ENCODE measurements at places on chromosomes 7 and 10.
A peak's percentile ranks its signal among the peaks of the same experiment; 100 is the strongest.

DNA sequence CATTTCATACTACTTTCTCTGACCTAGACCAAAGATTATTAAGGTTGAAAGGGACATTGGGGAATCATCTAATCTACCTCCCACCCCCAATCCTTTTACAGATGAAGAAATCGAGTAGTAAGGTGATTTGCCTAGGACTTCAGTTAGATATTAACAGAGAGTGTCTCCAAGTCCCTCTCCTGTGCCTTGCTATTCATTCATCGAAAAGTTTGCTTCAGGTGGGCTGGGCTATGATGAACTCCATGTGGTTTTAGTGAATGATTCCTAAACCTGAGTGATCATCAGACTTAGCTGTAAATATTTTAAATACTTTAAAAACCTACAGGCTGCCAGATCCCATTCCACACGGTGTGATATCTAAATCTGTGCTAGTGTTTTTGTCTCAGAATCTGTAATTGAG is 259.4 kb upstream of the SORCS1 start:
- no peaks in the 10 kb centered on the region for H3K27me3 ChIP-seq
- H3K36me3 ChIP-seq = no peaks in the 10 kb centered on the region
- H3K4me3 ChIP-seq = no peak overlapping the region
- no peaks in the 10 kb centered on the region for H3K4me1 ChIP-seq

DNA sequence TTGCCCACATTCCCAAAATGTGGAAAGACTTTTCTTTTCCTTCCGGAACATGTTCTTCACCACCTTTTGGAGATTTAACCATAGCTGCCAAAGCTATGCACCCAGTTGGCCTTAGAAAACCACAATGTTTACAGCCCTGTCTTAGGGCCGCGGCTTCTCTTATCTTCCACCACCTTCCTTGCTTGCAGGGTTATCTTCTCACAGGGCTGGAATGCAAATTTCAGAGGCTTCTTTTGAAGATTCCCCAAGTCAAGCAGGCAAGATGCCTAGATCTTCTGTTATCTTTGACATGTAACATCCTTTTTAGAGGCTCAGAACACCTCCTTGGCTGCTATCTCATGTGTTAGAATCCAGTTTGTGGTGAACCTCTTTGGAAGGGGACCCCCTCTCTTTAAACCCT is 11.1 kb downstream of the KCTD7 start:
- H3K27ac ChIP-seq = no peak overlapping the region
- peaks cover 24% of the 10 kb centered on the region for H3K4me1 ChIP-seq
- no peaks in the 10 kb centered on the region for H3K27me3 ChIP-seq
- H3K36me3 ChIP-seq = peaks cover 52% of the 10 kb centered on the region

DNA sequence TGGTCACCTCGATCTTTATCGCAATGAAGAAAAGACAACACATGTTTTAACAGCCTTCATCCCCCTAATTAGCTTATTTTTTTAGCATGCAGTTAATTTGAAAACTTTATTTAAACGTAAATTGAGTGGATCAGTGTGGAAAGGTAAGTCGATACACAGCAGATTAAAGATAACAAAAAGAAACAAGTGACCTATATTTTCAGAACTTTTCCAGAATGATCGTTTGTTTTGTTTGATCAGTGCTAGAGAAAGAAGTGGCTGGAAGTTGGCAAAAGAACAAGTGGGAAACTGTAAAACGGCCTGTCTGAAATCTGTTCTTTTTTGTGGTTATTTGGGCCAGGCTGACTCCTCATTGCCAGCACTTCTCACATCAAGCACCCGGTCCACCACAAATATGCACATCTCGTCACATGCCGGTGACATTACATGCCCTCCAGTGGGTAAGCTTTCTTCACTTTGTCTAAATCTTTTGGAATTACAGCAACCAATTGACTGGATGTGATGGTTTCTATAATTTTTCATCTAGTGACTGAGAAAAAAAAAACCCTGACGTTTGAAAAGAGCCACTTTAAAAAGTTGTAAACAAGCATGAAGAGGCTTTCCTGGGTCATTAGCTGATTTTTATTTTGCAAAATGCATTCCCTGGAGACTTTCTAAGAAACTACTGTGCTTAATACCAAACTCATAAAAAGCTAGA is 33.2 kb downstream of the C7orf33 start:
- peaks cover 11% of the 10 kb centered on the region for H3K36me3 ChIP-seq
- no peak overlapping the region for H3K27ac ChIP-seq
- H3K4me1 ChIP-seq = peaks cover 33% of the 10 kb centered on the region
- H3K4me3 ChIP-seq = no peak overlapping the region
- DNase-seq = no peak

GRCh38 chr10:27661514-27662286 is 83.9 kb downstream of the MKX start:
- H3K27me3 ChIP-seq = peaks cover 41% of the 10 kb centered on the region
- H3K4me3 ChIP-seq = no peak overlapping the region
- DNase-seq = no peak
- H3K36me3 ChIP-seq = no peaks in the 10 kb centered on the region
- H3K27ac ChIP-seq = no peak overlapping the region

GRCh38 chr10:104639590-104640338 is 1.3 kb upstream of the SORCS3 start:
- H3K27ac ChIP-seq = no peak overlapping the region
- peaks cover 69% of the 10 kb centered on the region for H3K27me3 ChIP-seq
- H3K36me3 ChIP-seq = peaks cover 2% of the 10 kb centered on the region
- DNase-seq = no peak
- H3K4me1 ChIP-seq = peaks cover 6% of the 10 kb centered on the region
- H3K4me3 ChIP-seq = no peak overlapping the region

DNA sequence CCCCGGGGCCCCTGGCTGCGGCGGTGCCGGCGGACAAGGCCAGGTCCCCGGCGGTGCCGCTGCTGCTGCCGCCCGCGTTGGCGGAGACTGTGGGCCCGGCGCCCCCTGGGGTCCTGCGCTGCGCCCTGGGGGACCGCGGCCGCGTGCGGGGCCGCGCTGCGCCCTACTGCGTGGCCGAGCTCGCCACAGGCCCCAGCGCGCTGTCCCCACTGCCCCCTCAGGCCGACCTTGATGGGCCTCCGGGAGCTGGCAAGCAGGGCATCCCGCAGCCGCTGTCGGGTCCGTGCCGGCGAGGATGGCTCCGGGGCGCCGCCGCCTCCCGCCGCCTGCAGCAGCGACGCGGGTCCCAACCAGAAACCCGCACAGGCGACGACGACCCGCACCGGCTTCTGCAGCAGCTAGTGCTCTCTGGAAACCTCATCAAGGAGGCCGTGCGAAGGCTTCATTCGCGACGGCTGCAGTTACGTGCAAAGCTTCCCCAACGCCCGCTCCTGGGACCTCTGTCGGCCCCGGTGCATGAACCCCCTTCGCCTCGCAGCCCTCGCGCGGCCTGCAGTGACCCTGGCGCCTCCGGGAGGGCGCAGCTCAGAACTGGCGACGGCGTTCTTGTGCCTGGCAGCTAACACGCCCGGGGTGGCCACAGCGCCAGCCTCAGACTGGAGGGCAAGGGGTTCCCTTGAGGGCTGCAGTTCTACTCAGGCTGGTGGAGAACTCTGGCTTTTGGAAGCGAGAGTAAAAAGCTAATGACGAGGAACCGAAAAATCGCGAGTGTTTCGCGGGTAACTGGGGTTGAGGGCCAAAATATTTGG is 804 bp downstream of the FRAT1 start:
- H3K27me3 ChIP-seq = no peaks in the 10 kb centered on the region
- H3K4me3 ChIP-seq = peak overlapping the region; percentile 82
- peak overlapping the region; percentile 64 for H3K27ac ChIP-seq
- peak; percentile 78 for DNase-seq

DNA sequence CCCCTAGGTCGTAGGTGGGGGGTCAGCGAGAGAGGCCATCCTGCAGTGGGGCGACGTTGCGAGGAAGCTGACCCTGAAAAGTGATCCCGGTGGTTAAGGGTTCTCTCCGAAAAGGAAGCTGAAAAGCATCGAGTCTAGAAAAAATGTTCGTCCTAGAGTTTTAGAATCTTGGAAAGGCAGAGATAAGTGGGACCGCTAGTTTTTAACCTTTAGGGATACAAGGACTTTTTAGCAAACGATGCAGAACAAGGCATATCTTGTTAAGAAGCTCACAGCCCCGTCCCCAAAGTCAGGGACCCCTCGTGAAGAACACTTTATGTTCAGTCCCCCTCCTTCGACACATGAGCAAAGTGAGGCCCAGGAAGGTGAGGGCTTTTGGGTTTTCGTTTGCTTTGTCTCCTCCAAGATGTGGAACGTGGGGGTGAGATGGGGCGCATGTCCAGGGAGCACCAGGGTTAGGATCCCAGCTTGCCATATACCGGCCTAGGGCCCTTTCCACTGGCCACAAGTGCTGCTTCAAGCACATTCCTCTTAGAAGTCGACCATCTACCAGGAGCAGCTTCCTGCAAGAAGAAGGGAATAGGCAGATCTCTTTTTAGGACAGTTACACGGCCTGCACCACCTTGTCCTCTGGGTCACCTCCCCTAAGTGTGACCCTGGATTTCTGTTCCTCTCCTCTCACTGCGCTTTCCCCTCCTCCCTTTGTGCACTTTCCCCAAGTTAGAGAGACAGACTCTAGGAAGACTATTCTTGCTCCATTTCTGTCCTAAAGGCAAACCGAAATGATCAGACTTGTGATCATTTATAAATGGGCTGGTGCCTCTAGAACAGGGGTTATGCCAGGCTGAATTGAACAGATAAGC is 969 bp downstream of the SLC35G1 start:
- H3K27me3 ChIP-seq = peaks cover 10% of the 10 kb centered on the region
- DNase-seq = no peak
- H3K4me3 ChIP-seq = peak overlapping the region; percentile 78
- H3K27ac ChIP-seq = peak overlapping the region; percentile 71

GRCh38 chr10:103724771-103725170 is 130.6 kb downstream of the SH3PXD2A start:
- no peaks in the 10 kb centered on the region for H3K4me1 ChIP-seq
- H3K36me3 ChIP-seq = no peaks in the 10 kb centered on the region

DNA sequence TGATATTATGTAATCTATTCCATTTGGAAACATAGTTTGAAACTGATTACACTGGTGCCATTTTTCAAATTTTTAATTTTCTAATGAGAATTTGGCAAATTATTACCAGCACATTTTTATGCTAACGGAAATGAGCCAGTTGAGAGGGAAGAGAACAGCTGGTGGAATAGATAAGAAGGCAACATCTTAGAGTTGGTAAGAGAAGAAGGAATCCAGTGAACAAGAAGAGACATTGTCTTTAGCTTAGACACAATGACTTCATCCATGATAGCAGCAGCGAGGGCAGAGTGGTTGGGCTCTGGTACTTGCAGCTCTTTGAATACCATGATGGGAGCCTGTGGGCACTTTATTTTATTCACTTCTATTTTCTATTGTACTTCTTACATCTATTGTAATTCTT is 89.6 kb downstream of the CHRM2 start:
- H3K4me3 ChIP-seq = no peak overlapping the region
- no peak overlapping the region for H3K27ac ChIP-seq
- H3K36me3 ChIP-seq = no peaks in the 10 kb centered on the region
- no peaks in the 10 kb centered on the region for H3K4me1 ChIP-seq
- no peak for DNase-seq

DNA sequence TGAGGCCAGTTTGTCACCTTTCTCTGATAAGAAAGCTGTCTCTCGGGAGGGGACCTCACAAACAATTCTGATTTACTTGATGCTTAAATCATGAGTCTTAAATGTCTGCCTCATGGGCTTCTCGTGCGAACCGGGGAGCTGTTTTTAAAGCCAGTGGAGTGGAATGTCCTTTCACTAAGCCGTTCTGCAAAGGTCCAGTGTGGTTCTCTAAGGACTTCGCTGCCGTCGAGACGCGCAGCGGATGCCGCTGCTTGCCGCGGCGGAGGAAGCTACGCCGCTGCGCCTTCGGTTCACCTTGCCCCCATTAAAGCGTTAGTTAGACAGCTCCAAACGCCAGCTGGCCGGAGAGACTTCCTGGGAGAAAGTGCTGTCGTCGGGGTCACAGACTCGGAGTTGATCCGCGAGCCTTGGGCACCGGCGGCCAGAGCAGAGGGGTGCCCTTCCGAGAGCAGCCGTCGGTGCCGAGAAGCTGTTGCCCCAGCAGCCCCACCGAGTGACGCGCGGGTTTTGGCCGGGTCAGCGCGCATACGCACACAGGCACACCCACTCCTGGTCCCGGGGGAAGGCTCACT is 1.3 kb upstream of the HMX3 start:
- peaks cover 90% of the 10 kb centered on the region for H3K27me3 ChIP-seq
- peak overlapping the region; percentile 35 for H3K4me3 ChIP-seq
- peak overlapping the region; percentile 67 for H3K27ac ChIP-seq
- H3K36me3 ChIP-seq = peaks cover 5% of the 10 kb centered on the region
- no peak for DNase-seq

All from activated CD8-positive, alpha-beta memory T cell treated with anti-CD3 and anti-CD28 coated beads, Interleukin-2, amount 10 ng/mL, durations not matched to agents 7 days and 5 days (primary cell).